ENCODE measurements at places on chromosomes 2 and 18.

GRCh38 chr18:79378536-79379250 lies 17.0 kb upstream of the NFATC1 start:
- peak; percentile 59 for DNase-seq

DNA sequence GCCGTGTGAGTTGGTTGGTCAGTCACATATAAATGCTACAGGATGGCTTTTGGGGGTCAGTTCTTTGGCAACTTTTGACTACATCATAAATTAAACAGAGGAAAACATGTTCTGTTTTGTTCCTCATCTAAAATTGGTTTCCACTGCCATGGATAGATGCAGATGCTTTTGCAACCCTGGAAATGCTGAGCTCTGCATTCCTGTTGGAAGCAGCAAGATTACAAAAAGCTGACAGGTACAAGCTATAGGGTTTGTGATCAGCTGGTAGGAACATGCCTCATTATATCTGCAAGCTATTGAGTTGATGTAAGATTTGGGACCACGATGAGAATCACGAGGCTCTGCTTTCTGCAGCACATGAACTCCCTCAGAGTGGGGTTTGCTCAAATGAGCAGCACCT lies 207.4 kb upstream of the TPO start:
- DNase-seq = no peak

DNA sequence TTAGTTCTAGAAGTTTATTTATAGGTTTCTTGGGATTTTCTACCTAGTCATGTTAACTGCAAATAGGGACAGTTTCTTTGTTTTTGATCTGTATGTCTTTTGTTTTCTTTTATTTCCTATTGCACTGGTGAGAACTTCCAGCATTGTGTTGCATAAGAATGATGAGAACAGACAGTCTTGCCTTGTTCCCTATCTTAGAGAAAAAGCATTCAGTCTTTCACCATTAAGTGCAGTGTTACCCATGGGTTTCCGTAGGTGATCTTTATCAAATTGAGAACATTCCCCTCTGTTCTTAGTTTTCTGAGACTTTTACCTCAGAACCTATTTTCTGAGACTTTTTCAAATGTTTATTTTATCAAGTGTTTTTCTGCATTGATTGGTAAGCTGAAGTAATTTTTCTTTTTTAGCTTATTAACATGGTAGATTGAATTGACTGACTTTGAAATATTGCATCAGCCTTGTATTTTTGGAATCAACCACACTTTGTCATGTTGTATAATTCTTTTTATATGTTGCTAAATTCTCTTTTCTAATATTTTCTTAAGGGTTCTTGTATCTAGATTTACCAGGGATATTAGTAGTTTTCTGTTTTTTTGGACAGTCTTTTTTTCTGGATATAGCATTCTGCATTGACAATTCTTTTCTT lies 17.2 kb downstream of the MFSD6 start:
- DNase-seq = no peak

DNA sequence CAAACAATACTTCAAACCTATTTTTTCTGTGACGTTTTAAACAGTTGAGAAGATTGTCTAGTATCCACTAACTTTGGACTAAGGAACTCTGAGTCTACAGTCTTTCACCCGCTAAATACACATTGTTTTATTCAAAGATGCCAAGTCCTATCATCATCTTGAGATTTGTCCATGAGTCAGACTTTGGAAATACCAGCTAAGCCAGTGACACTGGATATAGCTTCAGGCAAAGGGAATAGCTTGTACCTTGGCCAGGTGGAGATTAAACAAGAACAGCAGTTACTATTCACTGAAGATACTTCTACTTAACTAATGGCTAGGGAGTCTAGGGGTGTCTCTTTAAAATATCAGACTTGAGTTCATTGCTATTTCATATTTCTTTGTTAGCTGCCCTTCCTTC lies 137.5 kb downstream of the COMMD1 start:
- no peak for DNase-seq

DNA sequence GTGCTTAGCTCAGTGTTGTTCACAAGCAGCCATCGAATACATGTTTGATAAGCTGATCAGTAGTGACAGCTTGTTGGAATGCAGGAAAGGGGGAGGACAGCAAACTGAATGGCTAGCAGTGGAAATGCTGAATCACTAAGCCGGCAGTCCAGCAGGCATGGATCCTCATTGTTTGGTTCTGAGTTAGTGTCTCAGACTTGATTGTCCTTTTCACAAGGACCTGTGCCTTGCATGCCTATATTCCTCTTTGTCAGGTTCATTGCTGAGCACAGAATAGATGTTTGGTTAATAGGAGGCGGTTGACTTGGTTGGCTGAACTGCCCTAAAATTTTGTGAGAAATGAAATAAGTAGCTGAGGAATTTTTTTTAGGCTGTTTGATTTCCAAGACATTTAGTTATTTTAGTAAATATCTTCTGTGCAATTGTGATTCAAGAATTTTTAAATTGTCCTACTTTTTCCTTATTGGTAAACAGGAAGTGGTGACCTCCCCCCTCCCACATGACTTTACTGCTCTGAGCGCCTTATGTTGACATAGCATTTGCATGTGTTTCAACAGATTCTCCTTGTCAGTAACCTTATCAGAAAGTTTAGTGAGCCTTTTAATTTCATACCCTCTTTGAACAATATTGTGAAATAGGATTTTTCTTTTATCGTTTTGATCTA lies 21.4 kb upstream of the STON1 start:
- no peak for DNase-seq

- DNase-seq = peak; percentile 52
Observed at GRCh38 chr2:98479959-98480524, 35.4 kb downstream of the INPP4A start.

DNA sequence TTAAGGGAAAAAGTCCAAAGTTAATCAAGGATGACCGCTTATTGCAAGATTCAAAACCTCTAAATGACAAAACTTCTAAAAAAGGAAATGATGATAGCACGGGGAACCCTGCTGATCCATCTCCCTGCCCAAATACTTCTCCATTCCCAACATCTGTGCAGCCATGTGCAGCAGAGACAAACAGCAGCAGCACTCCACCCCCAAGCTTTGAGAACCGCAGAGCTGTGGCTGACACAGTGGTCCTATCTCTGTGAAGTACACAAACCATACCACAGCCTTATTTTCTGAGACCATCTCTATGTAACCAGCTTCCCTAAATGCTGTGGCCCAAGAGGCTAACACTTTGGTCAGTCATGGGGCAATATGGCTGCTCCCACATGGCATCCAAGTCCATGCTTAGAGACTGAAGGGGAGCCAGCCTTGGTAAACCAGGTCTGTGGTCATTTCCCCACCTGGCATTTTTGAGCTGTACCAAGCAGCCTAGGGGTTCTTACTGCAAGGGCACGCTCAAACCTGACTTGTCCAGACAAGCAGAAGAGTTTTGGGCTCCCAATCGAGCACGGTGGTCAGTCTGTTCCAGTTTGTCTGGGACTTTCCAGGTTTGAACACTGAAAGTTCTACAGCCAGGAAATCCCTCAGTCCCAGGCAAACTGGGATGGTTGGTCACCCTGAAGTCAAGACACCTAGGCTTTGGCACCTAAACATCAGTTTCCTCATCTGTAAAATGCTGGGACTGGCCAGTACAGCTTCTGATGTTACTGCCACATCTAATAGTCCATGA lies 17.1 kb upstream of the NFE2L2 start:
- DNase-seq = no peak

GRCh38 chr18:10928772-10929373 lies 220.5 kb downstream of the PIEZO2 start:
- no peak for DNase-seq

GRCh38 chr2:180519276-180519675 lies 461.1 kb upstream of the UBE2E3 start:
- no peak for DNase-seq

- no peak for DNase-seq
Observed at GRCh38 chr2:23900541-23901322, 26.2 kb downstream of the ATAD2B start.

DNA sequence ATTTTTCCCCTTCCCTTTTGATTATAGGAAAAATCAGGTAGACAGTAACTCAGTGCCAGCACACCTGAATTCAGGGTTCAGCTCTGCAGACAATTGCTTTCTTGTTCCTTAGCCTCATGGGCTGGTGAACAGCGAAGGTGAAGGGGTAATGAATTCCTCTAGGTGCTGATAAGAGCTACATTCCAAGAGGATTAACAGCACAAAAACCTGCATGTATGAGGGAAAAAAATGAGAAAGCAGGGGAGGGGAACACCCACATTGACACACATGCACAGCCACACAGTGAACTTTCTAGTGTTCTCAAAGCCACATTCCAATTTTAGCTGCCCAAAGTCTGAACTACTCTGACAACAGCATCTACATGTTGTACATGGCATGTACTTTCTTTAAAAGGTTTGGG lies 46.1 kb downstream of the SPATS2L start:
- DNase-seq = no peak

DNA sequence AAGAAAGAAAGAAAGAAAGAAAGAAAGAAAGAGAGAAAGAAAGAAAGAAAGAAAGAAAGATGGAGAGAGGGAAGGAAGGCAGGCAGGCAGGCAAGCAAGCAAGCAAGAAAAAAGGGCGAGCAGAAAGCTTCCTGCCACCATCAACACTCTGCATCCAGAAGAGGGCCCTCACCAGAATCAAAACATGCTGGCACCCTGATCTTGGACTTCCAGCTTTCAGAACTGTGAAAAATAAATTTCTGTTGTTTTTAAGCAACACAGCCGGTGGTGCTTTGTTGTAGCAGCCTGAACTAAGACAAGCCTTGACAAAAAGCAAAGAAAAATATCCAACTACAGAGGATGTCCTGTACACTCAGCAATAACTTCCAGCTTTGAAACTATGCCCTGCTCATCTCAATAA lies 401.7 kb downstream of the LRATD1 start:
- DNase-seq = no peak

DNA sequence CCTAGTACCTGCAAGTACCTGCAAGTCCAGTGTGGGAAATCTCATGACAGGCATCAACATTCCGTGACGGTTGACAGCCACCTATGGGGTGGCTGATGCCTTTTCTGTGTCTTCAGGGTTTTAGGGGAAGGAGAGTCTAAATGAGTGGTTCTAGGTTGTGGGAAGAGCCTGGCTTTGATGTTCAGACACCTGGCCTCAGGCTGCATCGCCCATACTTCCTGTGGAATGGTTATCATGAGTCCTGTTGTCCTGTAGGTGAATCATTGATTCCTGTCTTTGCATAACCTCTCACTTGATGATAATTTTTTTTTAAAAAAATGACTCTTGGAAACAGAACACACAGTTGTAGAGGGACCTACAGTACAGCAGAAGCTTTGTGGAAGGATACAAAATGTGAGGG lies 108.9 kb downstream of the NEDD4L start:
- no peak for DNase-seq

Measured in caudate nucleus (tissue), 63 donors.